Epithelial cell of proximal tubule (primary cell): ENCODE measurements at places on chromosomes 2 and 18. TPM values are rescaled to one million over a fixed set of nuclear protein-coding genes. Genes with fewer than 3 reads are reported as not detected.

The MERTK gene
- total RNA-seq, result 4.3 and 8.7 TPM in 2 replicates

The NT5DC4 gene
- total RNA-seq, result not detected in 2 replicates

The DBI gene
- total RNA-seq, result 134 and 238 TPM in 2 replicates

The PELI1 gene
- total RNA-seq, result 8.2 and 10.6 TPM in 2 replicates

The HS6ST1 gene
- total RNA-seq, result 17.6 and 19.0 TPM in 2 replicates

The MARCHF4 gene
- total RNA-seq, result 4.2 and 6.9 TPM in 2 replicates
